Endothelial cell of coronary artery (primary cell): ENCODE measurements at places on chromosomes 1 and 21. TPM values are rescaled to one million over a fixed set of nuclear protein-coding genes. Genes with fewer than 3 reads are reported as not detected.

Gene ERICH3
- total RNA-seq: under 0.01 TPM in 1 of 2 replicates, not detected in the other

Gene EFNA1
- 62.8 and 82.9 TPM in 2 replicates for total RNA-seq

Gene RGSL1
- not detected in 2 replicates for total RNA-seq

Gene LCE3E
- total RNA-seq: not detected in 2 replicates

Gene OR2AK2
- not detected in 2 replicates for total RNA-seq

Gene MAP3K21
- total RNA-seq: 0.27 and 0.38 TPM in 2 replicates

Gene VSIG8
- total RNA-seq: 0.09 TPM in 1 of 2 replicates, not detected in the other

Gene BSND
- total RNA-seq: not detected in 2 replicates

Gene FAM110D
- 2.5 and 4.0 TPM in 2 replicates for total RNA-seq

Gene C1QA
- not detected in 2 replicates for total RNA-seq

Gene CACHD1
- 1.0 and 3.1 TPM in 2 replicates for total RNA-seq

Gene CFHR3
- total RNA-seq: not detected in 2 replicates

Gene TFF3
- total RNA-seq: not detected in 2 replicates

Gene FCN3
- 0.72 TPM in 1 of 2 replicates, not detected in the other for total RNA-seq

Gene OR2G6
- not detected in 2 replicates for total RNA-seq

Gene CFAP57
- 0.28 and 0.36 TPM in 2 replicates for total RNA-seq

Gene DPT
- not detected in 2 replicates for total RNA-seq

Gene ITGB2
- total RNA-seq: under 0.01 and 0.18 TPM in 2 replicates

Gene CACNA1S
- total RNA-seq: not detected in 2 replicates

Gene CFHR1
- total RNA-seq: 0.28 TPM in 1 of 2 replicates, not detected in the other

Gene SYCP1
- not detected in 2 replicates for total RNA-seq

Gene AMPD1
- total RNA-seq: not detected in 2 replicates

Gene PGLYRP4
- not detected in 2 replicates for total RNA-seq

Gene MT1HL1
- not detected in 2 replicates for total RNA-seq

Gene MTFR1L
- total RNA-seq: 21.6 and 22.8 TPM in 2 replicates

Gene EFNA3
- 1.0 and 1.6 TPM in 2 replicates for total RNA-seq

Gene ZMYM1
- 17.5 and 17.8 TPM in 2 replicates for total RNA-seq

Gene CD1D
- total RNA-seq: 0.09 TPM in 1 of 2 replicates, not detected in the other

Gene TBX15
- total RNA-seq: under 0.01 and 0.28 TPM in 2 replicates

Gene RBBP4
- 118 and 143 TPM in 2 replicates for total RNA-seq

Gene VAV3
- total RNA-seq: 0.27 and 0.38 TPM in 2 replicates

Gene RIPPLY3
- total RNA-seq: not detected in 2 replicates

Gene MAPKAPK2
- total RNA-seq: 28.9 and 34.9 TPM in 2 replicates
